Naive B cell (primary cell): ENCODE measurements at places on chromosomes 13 and 19. TPM values are rescaled to one million over a fixed set of nuclear protein-coding genes. Genes with fewer than 3 reads are reported as not detected.

GRCh38 chr19:46213156-46213555, 16.4 kb upstream of the IGFL1 start:
- peaks cover 21% of the 10 kb centered on the region for H3K27me3 ChIP-seq
- H3K4me3 ChIP-seq, result no peak overlapping the region
- no peaks in the 10 kb centered on the region for H3K36me3 ChIP-seq
- H3K4me1 ChIP-seq, result no peaks in the 10 kb centered on the region

GRCh38 chr19:30785458-30786137, 413.4 kb downstream of the ZNF536 start:
- DNase-seq, result no peak
- no peak overlapping the region for H3K4me3 ChIP-seq
- H3K36me3 ChIP-seq, result no peaks in the 10 kb centered on the region
- H3K27ac ChIP-seq, result no peak overlapping the region

DNA sequence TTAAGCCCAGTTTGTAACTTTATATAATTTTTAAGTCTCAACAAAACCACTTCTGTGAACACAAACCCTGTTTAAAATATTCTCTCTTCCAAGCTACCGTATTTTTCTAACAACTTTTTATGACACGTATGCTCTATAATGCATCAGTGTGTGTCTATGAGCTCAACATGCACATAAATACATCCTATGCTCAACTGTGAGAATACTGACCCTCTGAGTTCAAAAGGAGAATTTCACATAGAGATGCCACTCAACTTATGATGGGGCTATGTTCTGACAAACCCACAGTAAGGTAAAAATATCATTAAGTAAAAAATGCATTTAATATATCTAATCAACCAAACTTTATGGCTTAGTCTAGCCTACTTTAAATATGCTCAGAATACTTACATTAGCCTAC, 1139.7 kb upstream of the SPRY2 start:
- no peak overlapping the region for H3K4me3 ChIP-seq
- DNase-seq, result no peak
- no peaks in the 10 kb centered on the region for H3K36me3 ChIP-seq
- no peak overlapping the region for H3K27ac ChIP-seq
- H3K27me3 ChIP-seq, result no peaks in the 10 kb centered on the region
- H3K4me1 ChIP-seq, result no peaks in the 10 kb centered on the region

DNA sequence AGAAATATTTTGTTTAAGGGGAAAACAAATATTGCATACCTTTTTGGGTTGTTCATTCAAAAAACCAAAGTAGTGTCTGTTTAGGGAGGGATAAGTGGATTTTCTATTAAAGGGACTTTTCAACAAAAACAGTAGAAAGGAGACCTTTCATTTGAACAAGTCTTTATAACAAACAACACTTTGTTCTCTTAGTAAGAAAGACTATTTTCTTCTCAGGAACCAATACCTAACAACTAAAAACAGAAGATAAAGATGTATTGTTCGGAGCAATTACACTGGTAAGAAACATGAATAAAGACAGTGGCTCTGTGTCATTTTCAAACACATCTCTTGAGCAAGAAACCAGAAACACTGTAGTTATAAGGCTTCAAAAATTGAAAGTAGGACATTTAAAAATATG, 1610.1 kb upstream of the PCDH20 start:
- no peaks in the 10 kb centered on the region for H3K36me3 ChIP-seq
- no peaks in the 10 kb centered on the region for H3K27me3 ChIP-seq
- no peaks in the 10 kb centered on the region for H3K4me1 ChIP-seq
- DNase-seq, result no peak
- H3K27ac ChIP-seq, result no peak overlapping the region

- peaks cover 25% of the 10 kb centered on the region for H3K36me3 ChIP-seq
- H3K4me3 ChIP-seq, result no peak overlapping the region
- H3K27me3 ChIP-seq, result no peaks in the 10 kb centered on the region
These were observed 3.4 kb downstream of the MAP2K7 start for GRCh38 chr19:7907122-7907521.

The FOSB gene
- polyA plus RNA-seq, result 84.5 TPM

DNA sequence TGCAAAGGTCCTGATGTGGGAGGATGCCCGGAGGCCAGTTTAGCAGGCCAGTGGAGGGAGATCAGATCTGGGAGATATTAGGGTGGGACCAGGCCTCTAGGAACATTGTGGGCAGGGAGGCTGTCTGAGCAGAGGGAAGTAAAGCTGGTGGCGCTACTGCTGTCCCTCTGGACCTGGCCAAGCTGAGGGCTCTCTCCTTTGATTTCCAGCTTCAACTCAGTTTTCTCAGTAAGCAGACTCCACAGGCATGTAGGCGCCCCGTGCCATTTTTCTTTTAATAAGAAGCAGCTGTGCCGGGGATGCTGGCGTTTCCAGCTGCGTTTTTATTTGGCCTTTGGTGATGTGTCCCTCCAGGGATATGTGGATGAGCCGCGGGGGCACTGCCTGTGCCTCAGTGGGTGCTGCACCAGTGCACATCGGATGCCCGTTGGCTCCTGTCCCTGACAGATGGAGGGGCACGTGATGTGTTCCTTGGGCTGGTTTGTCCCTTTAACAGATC, 6.7 kb downstream of the DNM2 start:
- peaks cover 89% of the 10 kb centered on the region for H3K4me1 ChIP-seq
- H3K36me3 ChIP-seq, result peaks cover 7% of the 10 kb centered on the region
- H3K4me3 ChIP-seq, result no peak overlapping the region

The KIR2DL3 gene
- not detected for polyA plus RNA-seq
